Stimulated activated naive CD8-positive, alpha-beta T cell treated with anti-CD3 and anti-CD28 coated beads, Interleukin-15, amount 100 ng/mL, for 72 hours (primary cell): ENCODE measurements at places on chromosomes 1 and 21.

DNA sequence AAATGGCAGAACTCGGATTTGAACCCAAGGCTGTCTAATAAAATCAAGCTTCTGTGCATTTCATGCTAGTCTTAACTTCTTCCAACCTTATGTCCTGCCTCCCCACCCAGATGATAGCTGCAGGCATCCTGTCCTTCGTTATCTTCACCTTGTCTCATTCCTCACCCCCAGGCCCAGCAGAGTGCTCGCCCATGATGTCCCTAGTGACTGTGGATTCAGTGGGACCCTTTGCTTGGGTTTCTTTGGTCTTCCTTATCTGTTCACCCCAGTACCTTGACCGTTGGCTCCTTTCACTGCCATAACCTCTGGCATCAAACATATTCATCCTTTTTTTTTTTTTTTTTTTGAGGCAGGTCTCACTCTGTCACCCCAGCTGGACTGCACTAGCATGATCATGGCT, 5.6 kb upstream of the BSDC1 start:
- no peak for DNase-seq

- DNase-seq = no peak
These were observed 594.2 kb upstream of the ADAMTS5 start for GRCh38 chr21:27561116-27561515.

DNA sequence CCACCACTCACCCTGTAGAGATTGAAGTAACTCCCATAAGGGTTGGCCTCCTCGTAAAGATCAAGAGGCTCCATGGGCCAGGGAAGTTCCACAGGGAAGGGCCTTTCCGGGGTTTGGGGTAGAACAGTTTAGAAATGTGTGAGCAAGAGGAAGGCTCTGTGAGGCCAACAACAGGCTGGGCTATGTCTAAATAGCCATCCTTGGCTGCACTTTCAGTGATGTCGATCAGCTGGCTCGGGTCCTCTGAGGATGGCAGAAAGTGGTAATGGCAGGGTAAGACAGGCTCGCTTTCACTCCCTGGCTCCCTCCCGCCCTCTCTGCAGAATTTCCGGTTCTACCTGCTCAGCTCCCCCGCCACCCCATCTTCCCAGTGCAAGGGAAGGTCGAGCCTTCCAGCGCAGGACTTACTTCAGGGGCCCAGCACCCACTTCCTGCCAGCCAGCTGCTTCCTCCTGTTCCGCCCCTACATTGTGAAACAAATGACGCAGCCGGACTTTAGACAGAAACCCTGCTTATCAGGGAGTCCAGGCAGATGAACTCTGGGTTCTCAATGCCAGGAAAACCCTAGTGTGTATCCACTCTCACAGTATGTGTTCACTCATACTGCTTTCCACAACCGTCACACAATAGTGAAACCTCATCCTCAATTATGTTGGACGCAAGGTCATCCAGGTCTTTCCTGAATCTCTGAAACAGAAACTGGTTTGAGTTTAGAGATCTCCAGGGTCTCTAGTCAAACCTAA, 7.3 kb downstream of the F11R start:
- DNase-seq = peak; percentile 44

DNA sequence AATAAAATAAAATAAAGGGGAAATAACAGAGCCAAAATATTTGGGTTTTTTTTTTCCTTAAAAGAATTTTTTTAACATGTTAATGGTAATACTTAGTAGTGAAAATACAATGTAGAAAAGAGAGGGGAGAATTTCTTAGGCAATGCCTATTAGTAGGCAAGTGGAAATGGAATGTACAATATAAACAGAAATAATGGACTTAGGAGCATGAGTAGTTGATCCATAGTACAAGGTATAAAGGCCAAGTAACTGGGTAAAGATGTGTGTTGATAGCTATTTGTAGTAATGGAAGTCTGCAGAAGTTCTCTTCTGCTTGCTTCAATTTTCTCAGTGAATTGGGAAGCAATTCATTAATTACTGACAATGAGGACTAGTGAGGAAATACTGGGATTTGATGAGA, 34.4 kb downstream of the TESK2 start:
- no peak for DNase-seq
